ENCODE measurements at places on chromosomes 5 and 9.

DNA sequence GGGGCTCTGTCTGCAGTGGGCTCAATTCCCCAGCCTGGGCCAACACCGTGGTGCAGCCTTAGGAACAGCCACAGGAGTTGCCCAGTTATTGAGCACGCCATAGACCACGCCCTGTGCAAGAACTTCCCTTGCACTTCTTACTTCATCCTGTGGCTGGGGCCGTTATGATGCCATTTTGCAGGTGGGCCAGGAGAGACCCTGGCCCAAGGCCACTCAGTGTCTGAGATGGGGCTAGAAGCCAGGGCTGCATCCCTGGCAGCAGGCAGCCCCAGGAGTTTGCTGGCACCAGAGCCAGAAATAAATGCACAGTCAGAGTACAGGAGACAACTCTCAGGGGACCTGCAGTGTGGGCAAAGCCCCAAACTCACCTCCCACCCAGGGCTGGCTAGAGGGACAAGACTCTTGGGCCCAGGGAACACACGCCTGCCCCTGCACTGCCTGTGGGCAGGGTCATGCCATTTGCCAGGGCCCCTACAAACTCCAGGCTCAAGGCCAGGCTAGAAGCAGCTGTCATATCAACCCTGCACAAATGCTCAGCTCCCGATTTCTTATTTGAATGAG is 6.7 kb downstream of the CORO2A start:
- no peak for DNase-seq

- peak; percentile 69 for DNase-seq
Observed at GRCh38 chr5:76403766-76404222, 709 bp downstream of the IQGAP2 start.

- no peak for DNase-seq
Observed at GRCh38 chr9:68698943-68699509, 6.0 kb upstream of the PIP5K1B start.

DNA sequence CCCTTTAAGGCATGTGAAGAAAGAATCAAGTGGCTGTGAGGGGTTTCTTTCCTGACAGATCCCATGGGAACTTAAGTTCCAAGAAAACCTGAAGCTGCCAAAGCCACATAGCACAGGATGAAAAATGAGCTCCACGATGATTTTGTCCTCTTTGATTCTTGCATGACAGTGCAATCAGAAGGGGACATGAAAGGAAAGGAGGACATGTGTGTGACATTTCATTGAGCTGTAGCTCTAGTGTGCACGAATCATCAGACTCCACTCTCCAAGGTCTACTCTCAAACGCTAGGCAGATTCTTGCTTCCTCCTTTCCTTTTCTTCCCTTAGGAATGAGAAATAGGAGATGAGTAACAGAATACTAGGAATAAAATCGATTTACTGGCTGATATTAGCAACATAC is 142.0 kb downstream of the ZNF608 start:
- DNase-seq = no peak

DNA sequence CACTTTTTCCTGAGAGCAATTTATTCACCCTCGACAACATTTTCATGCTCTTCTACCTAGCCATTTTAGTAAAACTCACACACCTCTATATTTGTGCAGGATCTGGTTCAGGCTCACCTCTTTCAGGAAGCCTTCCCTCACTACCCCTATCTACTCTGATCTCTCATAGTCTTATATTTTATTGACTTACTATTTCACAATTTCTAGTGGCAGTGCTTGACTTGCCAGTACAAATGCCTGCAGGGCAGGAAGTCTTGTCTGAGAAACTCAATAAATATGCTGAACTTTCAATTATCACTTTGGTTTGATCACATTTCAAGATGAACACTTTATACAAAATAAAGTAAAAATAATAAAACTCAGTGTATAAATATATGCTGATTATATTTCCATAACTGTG is 226.8 kb downstream of the CETN3 start:
- no peak for DNase-seq

GRCh38 chr5:139767960-139768359 is 27.6 kb upstream of the PSD2 start:
- DNase-seq = no peak

GRCh38 chr5:43000111-43000840 is 39.8 kb downstream of the ANXA2R start:
- DNase-seq = no peak

- DNase-seq = no peak
Observed at GRCh38 chr5:104126980-104127379, 564.4 kb upstream of the NUDT12 start.

DNA sequence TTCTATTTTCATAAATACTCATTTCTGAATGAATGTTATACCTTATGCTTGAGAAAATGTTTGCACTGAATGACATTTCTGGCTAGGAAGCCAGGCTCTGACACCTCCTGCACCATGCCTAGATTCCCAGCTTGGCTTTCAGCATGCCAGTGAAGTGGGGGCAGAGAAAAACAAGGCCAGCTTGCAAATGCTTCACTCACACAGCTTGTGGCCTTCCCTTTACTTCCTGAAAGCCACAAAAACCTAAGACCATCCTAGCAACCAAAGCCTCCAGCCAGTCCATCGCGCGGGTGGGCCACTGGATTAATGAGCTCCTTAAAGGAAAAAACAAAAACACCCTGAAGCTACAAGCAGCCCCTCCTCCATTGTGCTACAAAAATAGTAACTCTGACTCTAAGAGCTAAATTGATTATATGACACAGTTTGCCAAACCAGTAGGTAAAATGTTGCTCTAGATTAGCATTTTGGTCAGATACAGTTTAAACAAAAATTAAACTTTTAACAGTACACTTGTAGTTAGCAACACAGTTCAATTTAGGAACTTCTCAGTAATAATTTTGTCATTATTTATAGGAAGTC is 159.9 kb downstream of the TSSK1B start:
- DNase-seq = no peak

DNA sequence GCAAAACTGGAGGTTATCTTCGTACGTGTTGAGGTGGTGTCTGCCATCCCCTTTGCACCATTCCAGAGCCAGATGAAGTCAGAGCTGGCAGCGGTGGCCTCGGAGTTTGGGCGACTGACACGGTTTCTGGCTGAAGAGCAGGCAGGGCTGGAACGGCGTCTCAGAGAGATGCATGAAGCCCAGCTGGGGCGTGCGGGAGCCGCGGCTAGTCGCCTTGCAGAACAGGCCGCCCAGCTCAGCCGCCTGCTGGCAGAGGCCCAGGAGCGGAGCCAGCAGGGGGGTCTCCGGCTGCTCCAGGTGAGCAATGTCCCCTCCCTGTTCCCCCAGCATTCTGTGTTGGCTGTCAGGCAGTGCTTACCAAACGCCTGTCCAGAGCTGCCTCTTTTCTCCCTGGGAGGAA is 9.5 kb downstream of the TRIM41 start:
- no peak for DNase-seq

DNA sequence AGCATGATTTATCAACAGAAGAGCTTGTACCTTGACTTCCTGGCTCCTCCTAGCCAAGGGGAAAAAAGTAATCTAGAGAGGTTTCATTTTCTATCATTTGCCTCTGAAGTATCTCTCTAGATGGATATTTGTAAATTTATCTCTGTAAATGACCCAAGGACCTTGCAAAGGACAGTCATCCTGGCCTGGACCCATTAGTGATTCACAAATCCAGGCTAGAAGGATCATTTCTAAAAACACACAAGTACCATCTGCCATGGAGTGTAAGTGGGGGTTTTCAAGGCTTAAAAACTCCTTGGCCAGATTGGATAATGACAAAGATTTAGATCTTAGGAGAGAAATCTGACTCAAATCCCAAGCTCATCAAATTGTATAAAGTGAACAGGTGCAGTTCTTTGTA is 8.1 kb downstream of the TTC23L start:
- DNase-seq = no peak

GRCh38 chr5:150297934-150298595 is 4.6 kb downstream of the ARSI start:
- DNase-seq = no peak

DNA sequence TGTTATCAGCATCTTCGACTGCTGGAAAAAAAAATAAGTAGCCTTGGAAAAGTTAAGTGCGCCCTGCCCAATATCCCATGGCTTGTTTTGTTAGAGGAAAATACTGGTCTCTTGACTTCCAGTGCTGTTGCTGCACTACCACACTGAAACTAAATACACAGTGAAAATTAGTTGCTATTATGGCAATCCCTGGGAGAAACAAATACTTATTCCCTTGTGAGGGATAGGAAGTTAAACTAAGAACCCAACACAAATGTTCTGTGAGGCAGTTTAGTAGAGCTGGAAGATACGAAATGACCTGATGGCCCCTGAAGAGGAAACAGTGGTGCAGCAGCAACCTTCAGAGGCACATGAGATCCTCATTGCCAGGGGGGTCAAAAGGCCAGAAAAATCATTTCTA is 164.0 kb downstream of the ARL15 start:
- no peak for DNase-seq

DNA sequence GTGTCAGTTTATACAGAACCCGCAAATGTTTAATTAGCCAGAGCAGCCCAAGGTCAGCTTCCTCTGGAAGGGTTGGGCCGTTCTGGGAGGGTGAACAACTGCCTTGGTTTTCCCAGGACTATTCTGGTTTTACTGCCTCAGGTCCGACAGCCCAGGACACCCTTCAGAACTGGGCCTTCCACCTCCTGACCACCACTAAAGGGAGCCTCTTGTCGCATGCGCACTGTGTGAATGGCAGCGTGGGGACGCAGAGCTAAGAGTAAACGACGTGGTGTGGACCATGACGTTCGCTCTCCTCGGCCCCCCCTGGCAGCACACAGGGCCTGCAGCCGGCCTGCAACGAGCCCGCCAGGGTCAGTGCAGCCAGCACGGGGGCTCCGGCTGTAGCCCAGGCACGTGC is 214.9 kb downstream of the FANCC start:
- no peak for DNase-seq

GRCh38 chr5:149079883-149080282 is 17.0 kb upstream of the SH3TC2 start:
- DNase-seq = no peak

GRCh38 chr9:112075009-112075378 is 100.1 kb downstream of the SUSD1 start:
- no peak for DNase-seq

GRCh38 chr5:176646049-176646706 is 1.1 kb upstream of the TSPAN17 start:
- DNase-seq = no peak

DNA sequence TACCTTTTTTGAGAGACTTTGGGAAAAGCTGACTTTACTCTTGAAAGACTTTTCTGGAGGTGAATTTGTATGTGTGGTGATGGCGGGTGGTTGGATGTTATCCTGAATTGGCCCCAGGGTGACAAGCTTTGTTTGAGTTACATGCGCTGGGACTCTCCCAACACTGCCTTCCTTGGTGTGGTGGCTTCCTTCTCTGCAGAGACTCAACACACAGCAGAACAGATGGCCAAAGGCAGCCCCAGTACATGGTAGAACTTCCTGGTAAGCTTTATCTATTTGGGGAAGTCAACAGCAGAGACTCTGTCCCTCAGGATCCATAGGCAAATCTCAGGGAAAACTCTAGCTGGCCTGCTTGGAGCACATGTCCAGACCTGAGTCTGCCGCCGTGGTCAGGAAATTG is 18.1 kb downstream of the C1QTNF2 start:
- DNase-seq = no peak

DNA sequence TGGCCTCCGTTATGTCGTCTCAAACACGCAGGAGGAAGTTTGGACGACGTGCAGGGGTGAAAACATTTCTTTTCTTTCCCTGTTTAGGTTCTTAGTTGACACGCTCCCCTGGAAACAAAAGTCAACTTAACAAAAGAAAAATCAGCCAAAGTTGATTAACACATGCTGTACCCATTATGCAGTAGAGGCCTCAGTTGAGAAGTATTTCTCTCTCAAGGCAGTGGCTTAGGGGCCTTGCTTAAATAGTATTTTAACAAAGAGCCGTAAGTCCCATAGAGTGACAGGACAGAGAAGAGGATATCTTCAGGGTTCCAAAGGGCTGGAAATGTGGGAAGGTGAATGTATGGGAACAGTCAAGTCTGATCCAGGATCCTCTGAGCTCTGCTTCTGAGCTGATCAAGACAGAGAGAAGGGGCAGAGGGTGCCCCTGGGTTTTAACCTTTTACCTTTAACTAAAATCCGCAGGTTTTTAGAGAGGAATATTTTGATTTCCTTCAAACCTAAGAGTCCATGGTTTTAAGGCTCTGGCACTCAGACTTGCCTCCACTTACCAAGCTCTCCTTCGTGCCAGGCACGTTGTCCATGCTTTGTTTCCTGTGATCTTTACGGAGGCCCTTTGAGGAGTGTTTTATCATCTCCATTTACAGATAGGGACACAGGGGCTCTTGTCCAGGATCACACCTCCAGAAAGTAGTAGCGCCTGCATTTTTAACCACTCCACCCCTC is 629 bp upstream of the CD74 start:
- no peak for DNase-seq

DNA sequence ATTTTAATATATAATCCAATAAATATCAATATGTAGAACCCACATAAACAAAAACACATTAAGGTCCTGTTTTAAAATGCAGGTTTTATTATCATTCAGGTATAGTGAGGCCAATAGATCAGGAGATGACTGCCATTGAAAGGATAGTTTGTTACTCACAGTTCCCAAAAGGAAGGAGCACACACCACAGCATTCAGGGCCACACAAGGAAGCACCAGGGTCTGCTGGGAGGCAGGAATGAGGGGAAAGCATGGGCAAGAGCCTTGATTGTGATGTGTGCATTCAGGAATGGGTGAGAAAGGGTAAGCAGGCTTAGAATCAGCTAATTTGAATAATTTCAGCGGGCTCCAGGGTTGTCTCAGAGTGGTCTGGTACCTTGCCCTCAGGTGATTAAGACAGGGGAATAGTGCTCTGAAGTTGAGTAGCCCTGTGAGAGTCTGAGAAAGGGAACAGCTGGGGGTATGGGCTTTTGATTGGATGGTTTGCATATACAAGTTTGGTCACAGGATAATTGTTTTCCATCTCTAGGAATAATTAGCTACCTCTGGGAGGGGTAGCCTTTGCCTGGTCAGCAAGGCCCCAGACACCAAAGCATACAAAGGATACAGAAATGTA is 19.8 kb upstream of the OTULIN start:
- DNase-seq = no peak

- DNase-seq = no peak
Observed at GRCh38 chr9:84710701-84711397, 41.3 kb downstream of the NTRK2 start.

Data from CD4-positive, alpha-beta T cell treated with Interleukin-17A for 4 hours (primary cell).